T-helper 1 cell (primary cell): ENCODE measurements at places on chromosomes 2 and 18.

- DNase-seq: no peak
These were observed 1235.7 kb downstream of the DPP10 start for GRCh38 chr2:115678129-115678528.

- no peak for DNase-seq
These were observed 58.2 kb upstream of the TFCP2L1 start for GRCh38 chr2:121343191-121343590.

- no peak for DNase-seq
These were observed 525.8 kb upstream of the LINC00305 start for GRCh38 chr18:64674694-64675093.

DNA sequence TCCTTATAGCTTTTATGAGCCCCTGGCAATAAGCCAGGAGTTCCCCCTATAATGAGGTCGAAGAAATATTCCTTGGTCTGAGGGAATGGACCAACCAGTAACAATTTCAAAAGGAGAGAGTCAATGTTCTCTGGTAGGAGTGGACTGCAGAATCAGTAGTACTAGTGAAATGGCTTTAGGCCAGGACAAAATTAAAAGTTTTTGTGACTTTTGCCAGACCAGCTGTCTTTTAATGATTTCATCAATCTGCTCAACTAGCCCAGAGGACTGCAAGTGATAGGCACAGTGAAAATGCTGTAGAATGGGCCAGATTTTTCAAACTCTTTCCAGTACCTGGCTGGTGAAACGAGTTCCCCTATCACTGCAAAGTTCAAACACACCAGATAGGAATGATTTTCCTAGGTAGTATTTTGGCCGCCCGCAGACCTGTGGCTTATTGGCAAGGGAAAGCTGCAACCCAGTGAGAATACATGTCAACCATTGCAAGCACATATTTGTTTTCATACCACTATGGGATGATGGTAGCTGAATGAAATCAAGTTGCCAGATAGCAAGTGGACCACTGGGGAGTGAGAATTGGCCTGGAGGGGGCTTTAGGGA lies 45.5 kb downstream of the CERS6 start:
- DNase-seq: no peak

- DNase-seq: no peak
These were observed 23.1 kb downstream of the PPM1B start for GRCh38 chr2:44191739-44192138.

DNA sequence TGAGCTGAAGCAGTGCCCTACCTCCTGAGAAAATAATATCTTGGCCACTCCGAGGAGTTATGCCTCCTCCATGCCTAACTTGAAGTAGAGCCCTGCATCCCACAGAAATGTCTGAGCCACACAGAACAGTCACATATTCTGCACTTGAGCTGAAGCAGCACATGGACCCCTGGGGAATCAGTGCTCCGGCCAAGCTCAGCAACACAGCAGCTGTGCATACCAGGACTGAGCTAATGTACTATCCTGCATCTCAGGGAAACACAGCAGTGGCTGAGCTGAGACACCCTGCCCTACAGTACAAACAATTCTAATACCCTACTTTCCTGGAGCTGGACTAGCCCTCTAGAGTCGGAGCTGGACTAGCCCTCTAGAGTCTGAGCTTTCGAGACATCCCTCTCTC lies 166.9 kb downstream of the ZNF516 start:
- no peak for DNase-seq

DNA sequence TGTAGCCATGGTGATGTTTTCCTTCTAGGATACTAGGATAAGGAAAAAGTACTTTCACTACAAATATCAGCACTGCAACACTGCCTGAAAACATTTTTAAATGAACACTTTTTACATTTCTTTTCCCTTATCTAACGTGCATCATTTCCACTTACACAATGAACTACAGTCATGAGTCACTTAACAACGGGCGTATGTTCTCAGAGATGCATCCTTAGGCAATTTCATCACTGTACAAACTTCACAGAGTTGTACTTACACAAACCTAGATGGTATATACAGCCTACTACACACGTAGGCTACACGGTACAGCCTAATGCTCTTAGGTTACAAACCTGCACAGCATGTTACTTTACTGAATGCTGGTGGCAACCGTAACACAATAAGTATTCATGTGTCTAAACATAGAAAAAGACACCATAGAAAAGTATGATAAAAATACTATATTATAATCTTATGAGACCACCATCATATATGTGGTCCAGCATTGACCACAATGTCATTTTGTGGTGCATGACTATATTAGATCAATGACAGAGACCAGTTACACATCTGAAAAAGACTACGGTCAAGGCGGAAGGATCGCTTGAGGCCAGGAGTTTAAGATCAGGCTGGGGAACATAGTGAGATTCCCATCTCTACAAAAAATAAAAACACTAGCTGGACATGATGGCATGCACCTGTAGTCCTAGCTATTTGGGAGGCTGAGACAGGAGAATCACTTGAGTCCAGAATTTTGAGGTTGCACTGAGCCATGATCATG lies 39.8 kb downstream of the WDR33 start:
- DNase-seq: no peak

DNA sequence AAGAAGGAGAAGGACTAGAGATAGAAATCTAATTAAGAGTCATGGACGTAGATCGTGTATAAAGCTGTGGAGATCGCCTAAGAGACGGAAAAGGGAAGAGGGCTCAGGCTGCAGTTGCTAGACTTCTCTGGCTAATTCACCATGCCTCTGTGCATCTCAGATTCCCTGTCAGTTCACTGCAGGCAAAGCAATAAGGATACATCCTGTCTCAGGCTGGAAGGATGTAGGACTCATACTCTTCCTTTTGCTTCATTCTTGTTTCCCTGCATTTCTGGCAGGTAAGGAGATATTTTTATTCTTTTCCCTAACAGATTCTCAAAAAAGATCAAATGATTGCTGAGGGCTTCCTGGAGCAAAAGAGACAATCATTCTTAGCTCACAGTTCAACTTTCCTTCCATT lies 112.5 kb downstream of the AP1S3 start:
- no peak for DNase-seq

GRCh38 chr2:3493615-3494007 lies 25.7 kb downstream of the ADI1 start:
- no peak for DNase-seq
